OCI-M1 (cell line): ENCODE measurements at places on chromosomes 6 and 20.

- DNase-seq: no peak
Observed at GRCh38 chr6:6626187-6626586, 37.7 kb downstream of the LY86 start.

- DNase-seq: peak; percentile 71
Observed at GRCh38 chr20:10673176-10673841, 490 bp downstream of the JAG1 start.

- no peak for DNase-seq
Observed at GRCh38 chr6:133551847-133552341, 310.7 kb downstream of the EYA4 start.

DNA sequence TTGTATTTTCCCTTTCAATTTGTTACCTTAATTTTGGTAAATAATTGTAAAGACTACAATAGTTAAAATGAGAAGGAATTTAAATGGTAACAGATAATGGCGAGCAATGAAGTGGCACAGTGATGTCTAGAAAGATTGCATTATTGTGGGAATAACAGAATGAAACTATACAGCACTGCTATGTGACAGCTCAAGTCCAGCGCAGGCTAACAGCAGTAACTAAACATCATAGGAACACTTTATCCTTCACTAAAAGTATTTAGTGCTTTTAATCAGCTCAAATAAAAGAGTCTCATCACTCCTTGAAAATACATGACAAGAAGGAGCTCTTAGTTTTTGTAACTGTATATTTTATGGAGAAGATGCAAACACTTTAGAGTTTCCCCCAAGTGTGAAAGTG lies 190.8 kb downstream of the TENT5A start:
- no peak for DNase-seq

GRCh38 chr20:10971096-10971495 lies 297.3 kb upstream of the JAG1 start:
- no peak for DNase-seq

DNA sequence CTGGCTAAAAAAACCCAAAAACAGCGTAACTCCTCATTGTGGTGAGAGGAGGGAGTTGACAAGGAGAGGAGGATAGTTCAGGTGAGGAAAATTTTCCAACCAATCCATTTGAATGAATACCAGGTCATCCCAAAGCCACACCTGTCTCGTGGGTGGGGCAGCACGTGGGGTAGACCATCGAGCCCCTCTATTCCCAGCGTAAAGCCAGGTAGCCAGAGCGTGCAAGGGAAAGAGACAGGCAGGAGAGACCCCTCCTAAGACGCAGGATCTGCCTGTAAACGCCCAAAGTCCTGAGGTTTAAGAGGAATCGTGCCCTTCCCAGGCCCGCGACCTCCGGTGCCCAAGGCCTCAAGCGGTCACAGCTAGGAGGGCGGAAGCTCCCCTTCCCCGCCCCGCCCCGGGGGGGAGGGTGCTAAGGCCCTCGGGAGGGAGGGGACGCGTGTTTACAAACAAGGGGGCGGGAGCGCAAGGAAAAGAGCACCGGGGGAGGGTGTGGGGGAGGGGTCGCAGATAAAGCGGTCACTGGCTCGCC lies 712 bp downstream of the RXRB start:
- DNase-seq: peak; percentile 97

- no peak for DNase-seq
Observed at GRCh38 chr20:17932396-17932795, 36.2 kb downstream of the SNX5 start.

- DNase-seq: no peak
Observed at GRCh38 chr6:35148167-35148741, 7.1 kb upstream of the TCP11 start.

DNA sequence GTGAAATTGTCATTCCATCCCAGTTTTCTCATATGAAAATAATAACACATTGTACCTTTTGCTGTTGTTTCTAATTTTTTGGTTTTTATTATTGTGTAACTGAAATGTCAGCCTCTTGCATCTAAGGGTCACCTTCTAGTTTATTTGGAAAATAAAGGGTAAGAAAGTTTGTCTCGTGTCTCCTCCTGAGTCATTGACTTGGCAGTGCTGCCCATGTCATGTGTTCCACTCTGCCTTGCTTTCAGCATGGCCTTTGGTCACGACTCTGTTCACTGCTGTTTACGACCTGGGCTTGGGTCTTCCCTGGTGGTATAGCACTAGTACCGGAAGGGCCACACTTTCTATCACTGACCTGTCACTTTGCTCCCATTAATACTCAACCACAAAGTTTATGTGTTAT lies 171.4 kb upstream of the RSPO3 start:
- no peak for DNase-seq

DNA sequence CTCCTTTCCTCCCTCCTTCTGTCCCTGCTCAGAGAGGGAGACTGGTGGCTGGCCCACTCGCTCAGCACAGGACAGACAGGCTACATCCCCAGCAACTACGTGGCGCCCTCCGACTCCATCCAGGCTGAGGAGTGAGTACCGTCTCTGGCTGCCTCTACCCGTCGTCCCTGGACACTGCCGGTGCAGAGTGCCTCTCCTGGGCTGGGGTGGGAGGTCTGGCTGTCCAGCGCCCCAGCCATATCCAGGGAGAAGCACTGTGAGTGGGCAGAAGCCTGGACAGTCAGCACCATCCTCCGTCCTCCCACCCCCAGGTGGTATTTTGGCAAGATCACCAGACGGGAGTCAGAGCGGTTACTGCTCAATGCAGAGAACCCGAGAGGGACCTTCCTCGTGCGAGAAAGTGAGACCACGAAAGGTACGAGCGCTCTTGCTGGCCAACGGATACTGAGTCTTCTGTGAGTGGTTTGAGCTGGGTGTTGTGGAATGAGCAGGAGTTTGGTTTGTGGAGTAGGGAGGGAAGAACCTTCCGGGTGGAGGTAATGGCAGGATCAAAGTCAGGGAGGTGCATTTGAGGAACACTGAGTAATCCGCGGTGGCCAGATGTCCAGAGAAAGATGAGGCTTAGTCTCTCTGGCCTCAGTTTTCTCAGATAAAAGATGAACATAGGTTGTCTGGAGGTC lies 48.1 kb downstream of the SRC start:
- no peak for DNase-seq

GRCh38 chr20:36848677-36849076 lies 27.3 kb upstream of the TLDC2 start:
- no peak for DNase-seq

DNA sequence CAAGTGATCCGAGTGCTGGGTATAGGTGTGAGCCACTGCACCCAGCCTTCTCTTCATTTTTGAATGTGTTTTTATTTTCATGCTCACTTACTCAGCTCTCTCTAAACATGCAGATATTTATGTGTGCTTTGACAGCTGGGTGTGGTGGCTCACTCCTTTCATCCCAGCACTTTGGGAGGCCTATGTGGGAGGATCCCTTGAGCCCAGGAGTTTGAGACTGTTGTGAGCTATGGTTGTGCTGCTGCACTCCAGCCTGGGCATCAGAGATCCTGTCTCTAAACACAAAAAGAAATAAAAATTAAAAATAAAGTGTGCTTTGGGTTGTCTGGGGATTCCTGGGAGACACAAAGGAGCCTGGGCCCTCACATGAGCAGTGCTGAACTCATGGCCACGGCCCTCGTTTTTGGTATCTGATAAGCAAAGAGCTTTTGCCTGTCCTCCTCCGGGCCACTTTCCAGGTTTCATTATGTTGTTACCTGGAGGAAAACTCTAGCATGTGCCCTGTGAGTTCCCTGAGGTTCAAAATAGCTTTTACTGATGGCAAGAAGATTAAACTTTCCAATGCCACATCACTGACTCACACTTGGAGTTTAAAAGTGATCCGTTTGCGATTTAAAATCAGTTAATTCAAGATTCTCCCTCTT lies 78.5 kb downstream of the CD164 start:
- DNase-seq: peak; percentile 89
